Esophagus (tissue), 2 donors: ENCODE measurements at places on chromosomes 11 and 22. TPM values are rescaled to one million over a fixed set of nuclear protein-coding genes. Genes with fewer than 3 reads are reported as not detected.

Gene ARHGAP8
- 11.2 TPM for polyA plus RNA-seq

Gene KIRREL3
- polyA plus RNA-seq = 0.05 TPM

Gene PLEKHB1
- 1.1 TPM for polyA plus RNA-seq

Gene DBX1
- polyA plus RNA-seq = not detected

Gene COPB1
- polyA plus RNA-seq = 35.2 TPM

Gene NPAT
- polyA plus RNA-seq = 2.0 TPM

Gene SYVN1
- polyA plus RNA-seq = 17.8 TPM

Gene MRPL48
- polyA plus RNA-seq = 26.2 TPM

Gene MGAT3
- polyA plus RNA-seq = 0.28 TPM

Gene UQCC3
- polyA plus RNA-seq = 16.5 TPM

Gene GRIK4
- polyA plus RNA-seq = 0.12 TPM
